ENCODE measurements at places on chromosomes 5 and 9.

GRCh38 chr5:96781031-96781971 is 26.4 kb downstream of the ERAP1 start:
- no peak for DNase-seq

GRCh38 chr9:112065806-112066606 is 109.1 kb downstream of the SUSD1 start:
- no peak for DNase-seq

- DNase-seq = no peak
Observed at GRCh38 chr9:131197160-131197911, 72.0 kb downstream of the NUP214 start.

DNA sequence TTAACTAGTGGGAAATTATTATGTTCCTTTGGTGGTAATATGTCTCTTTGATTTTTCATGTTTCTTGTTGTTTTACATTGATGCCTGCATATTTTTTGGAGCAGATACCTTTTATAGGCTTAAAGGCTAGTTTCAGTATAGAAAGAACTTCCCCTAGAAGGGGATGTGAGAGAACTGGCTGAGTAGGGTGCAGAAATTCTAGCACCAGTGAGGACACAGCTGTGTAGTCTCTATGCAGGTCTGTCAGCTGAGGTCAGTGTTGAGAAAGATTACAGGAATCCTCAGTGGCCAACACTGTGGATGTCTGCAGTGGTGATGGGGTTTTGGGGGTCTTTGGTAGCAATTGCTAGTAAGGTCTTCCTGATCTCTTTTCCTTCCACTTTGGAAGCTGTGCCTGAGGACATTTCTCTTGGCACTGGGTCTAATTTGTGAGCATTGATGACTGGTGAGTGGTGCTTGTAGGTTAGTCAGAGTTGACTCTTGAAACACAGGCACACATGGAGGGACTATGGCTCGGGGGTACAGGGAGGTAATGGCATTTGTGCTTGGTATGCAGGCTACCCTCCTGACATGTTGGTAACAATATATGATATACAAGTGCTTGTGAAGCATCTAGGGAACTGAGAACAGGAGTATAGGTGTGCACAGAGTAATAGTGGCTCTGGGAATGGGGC is 221.4 kb downstream of the SPATA31D1 start:
- no peak for DNase-seq

DNA sequence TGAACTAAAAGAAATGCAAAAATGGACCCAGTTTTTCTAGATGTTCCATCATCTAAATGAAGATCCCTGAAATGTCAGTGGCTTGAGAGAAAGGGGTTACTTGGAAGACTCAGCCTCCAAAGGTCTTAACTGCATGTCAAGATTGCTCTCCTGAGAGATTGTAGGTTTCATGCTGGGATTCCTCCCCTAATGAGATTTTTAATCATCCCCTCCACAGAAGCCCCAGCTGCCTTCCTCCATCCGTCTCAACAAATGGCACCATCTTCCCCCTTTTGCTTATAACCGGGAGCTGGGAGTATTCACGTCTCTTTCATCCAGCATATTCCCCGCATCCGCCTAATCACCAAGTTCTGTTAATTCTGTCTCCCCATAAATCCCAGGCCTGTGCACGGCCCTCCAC is 104.5 kb downstream of the NSG2 start:
- no peak for DNase-seq

DNA sequence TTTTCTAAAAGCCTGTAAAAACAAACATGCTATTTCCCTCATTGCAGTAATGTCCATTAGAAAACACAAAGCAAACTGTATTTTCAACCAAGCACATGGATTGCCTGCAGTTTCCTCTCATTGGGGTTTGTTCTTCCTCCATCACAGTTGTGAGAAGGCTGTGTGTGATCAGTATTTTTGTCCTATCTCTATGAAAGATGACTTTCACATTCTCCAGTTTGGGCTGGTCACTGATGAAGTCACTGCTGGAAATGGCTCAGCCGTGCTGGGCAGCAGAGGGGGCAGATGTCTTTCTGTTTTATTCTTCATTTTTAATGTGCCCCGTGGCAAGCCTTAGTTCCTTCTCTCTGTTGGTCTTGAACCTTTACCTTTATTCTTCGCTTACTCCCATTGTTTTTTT is 288.9 kb upstream of the MPDZ start:
- no peak for DNase-seq

GRCh38 chr5:131525805-131526204 is 109.2 kb downstream of the RAPGEF6 start:
- no peak for DNase-seq

GRCh38 chr9:125558453-125559092 is 148.4 kb downstream of the MAPKAP1 start:
- peak; percentile 54 for DNase-seq

DNA sequence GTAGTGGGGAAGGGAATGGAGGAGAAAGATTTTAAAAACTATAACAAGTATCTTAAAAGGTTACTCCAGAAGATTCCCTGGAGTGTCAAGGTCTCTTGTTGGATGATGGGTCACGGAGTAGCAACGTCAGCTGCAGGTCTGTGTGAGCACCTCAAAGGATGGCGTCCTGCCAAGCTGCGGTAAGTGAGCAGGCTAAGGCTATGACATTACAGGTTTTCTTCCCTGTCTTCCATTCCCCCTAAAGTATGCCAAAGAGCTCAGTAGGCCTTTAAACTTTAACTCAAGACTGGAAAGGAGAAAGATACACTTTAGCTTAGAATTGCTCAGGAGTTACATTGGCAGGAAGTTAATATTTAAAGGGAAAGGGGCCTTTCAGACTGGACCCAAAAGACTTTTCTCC is 17.5 kb downstream of the SPOCK1 start:
- no peak for DNase-seq

DNA sequence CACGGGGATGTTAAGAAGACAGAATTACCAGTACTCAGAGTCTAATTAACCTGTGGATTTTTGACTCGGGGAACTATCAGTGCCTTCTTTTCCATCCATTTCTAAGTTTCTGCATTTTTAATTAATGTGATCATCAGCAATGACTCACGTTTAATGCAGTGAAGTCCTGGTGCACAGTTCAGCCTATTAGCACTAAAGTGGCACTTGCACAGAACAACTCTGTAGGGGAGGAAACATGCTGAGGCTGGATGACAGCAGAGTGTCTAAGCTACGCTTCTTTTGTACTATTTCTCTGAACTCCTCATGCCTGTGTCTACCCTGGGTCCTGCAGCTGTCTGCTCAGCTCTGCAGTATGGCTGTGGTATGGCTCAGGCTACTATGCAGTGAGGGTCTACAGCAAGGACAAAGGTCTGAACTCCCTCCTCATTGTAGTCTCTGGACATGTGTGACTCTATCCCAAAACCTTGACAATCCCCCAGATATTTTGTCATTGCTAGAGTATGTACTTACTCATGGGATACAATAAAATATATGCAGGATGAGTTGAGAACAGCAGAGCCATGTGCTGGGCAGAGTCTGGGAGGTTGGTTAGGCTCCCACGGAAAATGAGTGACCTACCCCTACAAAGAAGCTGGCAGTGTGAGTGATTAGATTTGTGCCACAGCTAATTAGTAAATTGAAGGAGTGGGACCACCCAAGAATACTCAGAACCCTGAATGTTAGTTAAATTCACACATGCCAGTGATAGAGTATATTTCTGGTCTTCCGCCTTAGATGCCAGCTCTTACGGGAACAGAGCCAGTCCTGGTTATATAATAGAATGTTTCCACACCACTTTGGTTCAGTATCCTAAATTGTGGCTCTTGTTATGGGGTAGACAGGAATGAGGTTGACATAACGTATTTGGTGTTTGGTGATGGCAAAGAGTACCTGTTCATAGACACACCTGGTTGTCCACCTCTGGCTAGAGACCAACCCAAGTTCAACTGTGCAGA is 148.0 kb downstream of the GHR start:
- DNase-seq = no peak

- DNase-seq = no peak
Observed at GRCh38 chr5:149779124-149779465, 49.0 kb downstream of the PPARGC1B start.

DNA sequence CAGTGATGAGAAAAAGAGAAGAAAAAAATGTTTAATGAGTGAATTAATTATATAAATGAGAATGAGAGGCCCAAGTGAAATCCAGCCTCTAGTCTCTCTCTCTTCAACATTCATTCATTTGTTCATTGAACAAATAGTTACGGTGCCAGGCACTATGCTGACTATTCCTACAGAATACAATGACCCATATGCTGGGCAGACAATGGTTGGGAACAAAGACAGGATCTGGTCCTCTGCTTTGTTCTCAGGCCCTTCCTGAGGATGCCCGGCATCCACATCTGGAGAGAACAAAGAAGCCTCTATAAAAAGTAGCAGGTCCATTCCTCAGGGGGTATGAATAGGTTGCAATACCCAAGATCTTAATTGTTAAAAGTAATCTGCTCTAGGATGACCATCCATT is 6.9 kb downstream of the ADAM19 start:
- no peak for DNase-seq

- peak; percentile 17 for DNase-seq
Observed at GRCh38 chr9:385818-386398, 171.2 kb downstream of the DOCK8 start.

DNA sequence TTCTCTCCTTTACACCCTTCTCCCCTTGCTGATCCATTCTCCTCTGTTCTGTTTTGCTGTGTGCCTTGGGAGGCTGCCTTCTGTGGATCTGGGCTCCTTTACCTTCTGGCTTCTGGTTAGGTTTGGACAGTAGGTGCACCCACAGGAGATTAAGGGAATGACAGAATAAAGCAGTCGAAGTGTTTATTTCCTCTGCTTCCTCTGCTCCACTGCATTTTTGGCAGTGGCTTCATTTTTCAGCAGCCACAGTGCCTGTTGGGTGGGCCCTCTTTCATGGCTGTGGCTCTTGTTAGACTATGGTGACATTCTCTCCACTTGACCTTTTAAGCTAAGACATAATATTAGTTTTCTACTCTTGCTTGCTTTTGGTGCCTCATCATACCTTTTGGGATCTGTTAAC is 144.1 kb downstream of the CCDC171 start:
- no peak for DNase-seq

DNA sequence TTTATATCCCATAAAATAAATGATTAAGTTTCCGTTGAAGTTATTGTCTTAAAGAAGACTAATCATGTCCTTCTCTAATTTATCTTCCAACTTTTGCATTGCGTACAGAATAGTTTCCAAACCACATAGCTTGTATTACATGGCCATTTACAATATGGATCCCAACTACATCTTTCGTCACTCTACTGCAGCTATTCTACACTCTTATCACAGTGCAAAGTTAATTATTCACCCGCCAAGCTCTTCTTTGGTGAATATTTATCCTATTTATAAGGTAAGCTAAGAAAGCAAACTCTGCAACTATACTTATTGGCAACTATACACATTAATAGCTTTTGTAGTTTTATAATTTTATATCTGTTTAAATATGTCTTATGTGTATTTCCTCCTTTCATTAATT is 75.9 kb upstream of the ADAMTS19 start:
- no peak for DNase-seq

GRCh38 chr5:37211661-37212060 is 37.5 kb downstream of the CPLANE1 start:
- no peak for DNase-seq

GRCh38 chr5:127425868-127426267 is 91.6 kb upstream of the PRRC1 start:
- DNase-seq = no peak

DNA sequence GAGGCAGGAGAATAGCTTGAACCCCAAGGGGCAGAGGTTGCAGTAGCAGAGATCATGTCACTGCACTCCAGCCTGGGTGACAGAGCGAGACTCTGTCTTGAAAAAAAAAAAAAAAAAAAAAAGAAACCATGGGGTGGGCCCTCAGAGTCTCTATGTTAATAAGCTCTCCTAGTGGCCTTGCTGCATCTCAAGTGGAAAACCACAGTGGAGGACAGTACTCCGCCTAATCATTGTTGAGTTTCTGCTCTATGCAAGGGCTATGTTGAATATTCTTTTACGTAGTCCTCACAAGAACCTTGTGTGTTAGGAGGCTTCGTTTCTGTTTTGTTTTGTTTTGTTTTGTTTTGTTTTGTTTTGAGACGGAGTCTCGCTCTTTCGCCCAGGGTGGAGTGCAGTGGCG is 48.9 kb downstream of the TJP2 start:
- no peak for DNase-seq

GRCh38 chr5:109721741-109722140 is 32.0 kb downstream of the MAN2A1 start:
- DNase-seq = no peak

GRCh38 chr9:14314929-14315874 is 1.3 kb upstream of the NFIB start:
- DNase-seq = no peak

DNA sequence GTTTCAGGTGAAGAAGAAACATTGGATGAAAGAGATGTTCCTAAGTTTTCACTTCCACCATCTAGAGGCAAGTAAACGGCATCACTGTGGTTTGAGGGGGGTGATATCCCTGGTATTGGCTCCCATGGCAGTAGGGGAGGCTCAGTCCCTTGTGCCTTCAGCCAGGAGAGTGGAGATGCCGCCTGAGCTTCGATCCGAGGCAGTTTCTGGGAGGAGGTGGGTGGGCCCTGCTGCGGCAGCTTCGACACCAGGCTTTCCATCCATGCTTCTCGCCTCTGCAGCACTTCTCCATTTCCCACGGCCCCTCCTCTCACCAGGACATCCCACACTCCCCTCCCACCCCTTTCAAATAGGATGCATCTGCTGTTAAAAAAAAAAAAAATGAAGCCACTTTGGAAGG is 258.3 kb downstream of the GADD45G start:
- no peak for DNase-seq

DNA sequence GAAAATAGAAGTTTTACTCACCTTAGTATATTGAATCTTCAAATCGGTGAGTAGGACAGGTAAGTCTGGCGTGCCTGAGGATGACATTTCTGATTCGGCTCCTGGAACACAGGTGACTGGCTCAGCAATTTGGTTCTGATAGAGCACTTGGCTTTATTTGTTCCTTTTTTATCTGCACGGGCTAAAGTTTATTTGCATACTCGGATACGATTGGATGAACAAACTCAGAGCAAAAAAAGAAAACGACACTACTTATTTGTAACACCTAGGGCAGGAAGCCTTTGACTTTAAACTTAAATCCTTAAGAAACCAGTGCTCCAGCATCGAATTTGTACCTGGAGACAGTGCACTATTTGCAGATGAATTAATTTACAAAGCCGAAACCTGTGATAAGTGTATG is at the start of gene ALDH1A1:
ALDH1A1 (minus strand) TSS at position 140 of the 400 bp plus-strand sequence; CDS start at position 87, 53 bp downstream.
- DNase-seq = peak; percentile 0

GRCh38 chr5:63629951-63630630 is 332.2 kb downstream of the HTR1A start:
- DNase-seq = no peak

DNA sequence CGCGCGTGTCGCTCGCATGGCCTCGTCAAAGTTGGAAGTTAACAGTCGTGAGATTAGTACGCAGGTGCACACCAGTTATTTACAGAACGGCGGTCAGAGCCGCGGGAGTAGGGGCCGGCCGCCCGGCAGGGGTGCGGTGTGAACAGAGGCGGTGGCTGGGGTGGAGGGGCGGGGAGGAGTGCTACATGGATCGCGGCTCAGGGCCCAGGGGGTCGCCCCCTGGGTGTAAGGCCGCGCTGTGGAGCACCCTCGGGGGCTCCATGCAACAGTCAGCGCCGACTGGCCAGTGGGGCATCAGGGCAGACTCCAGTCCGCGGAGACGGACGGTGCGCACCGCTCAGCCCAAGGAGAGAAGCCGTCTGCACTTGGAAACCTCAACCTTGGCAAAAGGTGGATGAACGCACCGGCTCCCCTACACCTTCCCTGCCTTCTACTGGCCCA is 60.3 kb downstream of the ZNF354C start:
- no peak for DNase-seq

- no peak for DNase-seq
Observed at GRCh38 chr9:134647359-134648080, 5.9 kb downstream of the COL5A1 start.

- DNase-seq = no peak
Observed at GRCh38 chr5:94329115-94329514, 289.3 kb downstream of the KIAA0825 start.

Data from CD4-positive, alpha-beta T cell treated with Interleukin-1 beta for 1 hour (primary cell).